Adipocyte (in vitro differentiated cells): ENCODE measurements at places on chromosomes 7 and 10.

GRCh38 chr7:121204537-121204936 is 124.3 kb upstream of the WNT16 start:
- DNase-seq = peak; percentile 63

DNA sequence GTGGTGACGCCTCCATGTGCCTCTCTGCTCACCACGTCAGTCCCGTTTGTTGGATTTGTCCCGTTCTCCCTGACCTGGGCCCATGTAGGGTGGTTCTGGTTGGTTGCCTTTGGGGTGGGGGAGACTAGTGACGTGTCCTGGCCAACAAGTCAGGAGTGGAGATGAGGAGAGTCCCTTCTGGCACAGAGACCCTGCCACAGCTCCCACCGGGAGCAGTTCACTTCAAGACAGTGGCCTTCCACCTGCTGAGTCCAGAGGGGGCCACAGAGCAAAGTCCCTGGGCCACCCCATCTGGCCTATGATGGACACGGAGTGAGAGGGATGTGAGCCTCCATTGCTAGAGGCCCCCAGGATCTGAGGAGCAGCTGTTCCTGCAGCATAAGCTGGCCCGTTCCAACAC is 405.6 kb downstream of the TCERG1L start:
- no peak for DNase-seq

DNA sequence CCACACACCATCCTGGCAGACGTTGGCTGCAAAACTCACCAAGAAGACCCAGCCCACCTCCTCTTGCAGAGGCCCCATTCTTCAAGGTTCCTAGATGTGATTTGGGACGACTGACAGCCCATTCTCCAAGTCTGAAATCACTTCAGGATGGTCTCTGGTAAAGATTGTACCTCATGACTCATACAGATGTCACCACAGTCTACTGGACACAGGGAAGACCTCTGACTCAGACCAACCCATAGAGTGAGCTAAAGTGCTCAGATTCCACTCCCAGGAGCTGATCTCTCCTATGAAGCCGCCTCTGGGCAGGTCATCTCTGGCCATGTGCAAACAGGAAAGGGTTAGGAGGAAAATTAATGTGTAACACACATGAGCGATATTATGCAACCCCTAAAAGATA is 102.4 kb upstream of the VWC2 start:
- DNase-seq = no peak

DNA sequence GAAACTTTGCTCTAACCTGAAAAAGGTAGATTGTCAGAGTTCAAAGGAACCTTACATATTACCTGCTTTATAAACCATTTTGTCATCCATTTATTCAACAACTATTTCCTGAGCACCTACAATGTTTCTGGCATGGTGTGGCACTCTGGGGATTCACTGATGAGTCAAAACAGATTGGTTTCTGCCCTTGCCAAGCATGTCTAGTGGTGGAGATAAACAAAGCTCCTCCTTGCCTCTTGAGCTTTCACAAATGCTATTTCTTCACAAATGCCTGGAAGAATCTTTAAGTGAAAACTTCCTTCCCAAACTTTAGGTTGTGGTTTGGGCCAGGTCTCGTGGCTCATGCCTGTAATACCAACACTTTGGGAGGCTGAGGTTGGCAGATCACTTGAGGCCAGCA is 85.1 kb upstream of the RELN start:
- no peak for DNase-seq

GRCh38 chr10:91511549-91512330 is 101.6 kb downstream of the HECTD2 start:
- DNase-seq = peak; percentile 73

DNA sequence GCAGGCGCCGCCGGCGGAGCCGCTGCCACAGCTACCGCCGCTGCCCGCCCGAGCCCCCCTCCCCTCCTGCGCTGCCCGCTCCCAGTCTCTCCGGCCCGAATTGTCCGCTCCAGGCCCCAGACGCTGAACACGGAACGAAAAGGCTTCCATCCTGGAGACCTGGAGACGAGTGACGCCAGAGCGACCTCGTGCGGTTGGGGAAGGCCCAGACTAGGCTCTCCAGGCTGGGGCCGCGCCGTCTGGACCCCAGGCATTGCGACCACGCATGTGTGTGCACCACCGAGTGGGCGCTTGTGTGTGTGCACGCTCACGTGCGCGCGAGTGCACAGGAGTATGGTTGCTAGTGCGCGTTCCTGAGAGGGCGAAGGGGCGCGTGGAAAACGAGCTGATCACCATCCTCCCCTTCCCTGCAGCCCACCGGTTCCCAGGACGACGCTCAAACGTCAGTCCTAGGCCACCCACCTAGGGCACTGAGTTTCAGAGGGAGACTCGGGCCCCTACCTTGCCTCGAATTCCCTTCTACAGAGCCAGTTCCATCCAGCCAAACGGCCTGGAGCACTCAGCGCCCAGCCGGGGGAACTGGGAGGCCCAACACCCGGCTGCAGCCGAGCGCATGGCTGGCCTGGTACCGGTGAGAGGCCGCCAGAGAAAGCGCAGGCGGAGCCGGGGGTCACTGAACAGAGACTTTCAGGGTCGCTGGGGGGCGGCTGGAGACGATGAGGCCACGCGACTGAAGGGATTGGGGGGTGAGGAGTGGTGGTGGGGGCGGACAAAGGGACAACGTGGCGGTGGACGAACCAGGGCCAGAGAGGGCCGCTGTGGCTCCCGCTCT is 11.6 kb downstream of the LBX1 start:
- DNase-seq = peak; percentile 44

DNA sequence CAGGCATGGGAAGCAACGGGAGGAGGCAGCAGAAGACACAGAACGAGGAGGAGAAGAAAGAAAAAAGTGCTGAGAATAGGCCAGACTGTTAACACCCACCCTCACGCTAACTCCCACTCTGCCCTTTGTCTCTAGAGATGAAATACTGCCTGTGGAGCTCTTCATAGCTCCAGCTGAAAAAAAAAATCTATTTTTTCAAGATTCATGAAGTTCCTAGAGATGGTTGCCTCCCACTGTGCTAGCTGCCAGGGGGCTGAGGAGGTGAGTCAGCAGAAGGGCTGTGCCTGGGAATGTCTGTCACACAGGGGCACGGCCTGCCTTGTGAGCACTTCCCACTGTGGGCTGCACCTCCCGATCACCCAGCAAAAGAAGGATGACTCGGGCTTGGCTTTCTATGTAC is 144.5 kb downstream of the RNF216 start:
- DNase-seq = peak; percentile 93

GRCh38 chr7:117025891-117026290 is 72.6 kb downstream of the ST7 start:
- DNase-seq = no peak

- no peak for DNase-seq
Observed at GRCh38 chr7:14144538-14144937, 155.1 kb upstream of the ETV1 start.

- DNase-seq = no peak
Observed at GRCh38 chr7:144436500-144436899, 33.0 kb upstream of the NOBOX start.

GRCh38 chr7:12067156-12067831 is 143.8 kb upstream of the TMEM106B start:
- DNase-seq = peak; percentile 85

DNA sequence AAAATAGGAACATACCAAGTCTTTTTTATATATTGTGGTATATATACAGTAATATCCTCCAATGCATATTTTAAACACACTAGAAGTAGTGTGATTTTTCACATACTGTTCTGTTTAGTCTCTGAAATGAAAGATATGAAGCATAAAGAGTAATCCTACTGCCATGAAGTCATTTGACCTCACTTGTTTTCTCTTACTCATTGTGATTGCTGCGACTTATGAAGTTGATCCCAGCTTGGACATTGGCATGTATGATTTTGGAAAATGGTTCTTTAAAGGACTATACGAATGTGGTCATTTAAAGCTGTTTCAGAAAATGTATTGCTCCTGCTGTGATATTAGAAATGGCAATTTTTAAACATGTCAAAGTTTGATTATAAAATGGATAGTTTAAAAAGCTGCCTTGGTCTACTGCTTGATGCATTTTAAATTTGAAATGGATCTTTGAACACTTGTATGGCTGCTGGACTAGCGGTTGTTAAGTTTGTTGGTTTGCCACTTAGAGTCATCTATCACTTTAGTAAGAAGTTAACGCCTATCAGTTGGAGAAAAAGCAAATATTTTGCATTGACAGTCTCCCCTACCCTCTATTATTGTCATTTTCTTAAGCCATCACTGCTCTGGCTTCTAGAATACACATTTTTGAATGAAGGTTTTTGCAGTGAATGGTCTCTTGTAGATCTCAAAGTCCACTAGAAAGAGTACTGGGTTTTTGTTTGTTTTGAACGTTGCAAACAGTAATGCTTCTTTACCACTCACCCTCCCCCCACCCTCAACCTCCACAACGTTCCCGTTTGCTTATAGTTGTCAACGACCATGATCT is 881 bp upstream of the PCGF5 start:
- DNase-seq = peak; percentile 73
